ENCODE measurements at places on chromosomes 4 and X.

GRCh38 chrX:141760761-141761160 lies 62.2 kb upstream of the SPANXD start:
- DNase-seq, result peak; percentile 19

GRCh38 chr4:17082186-17082585 lies 183.7 kb upstream of the LDB2 start:
- no peak for DNase-seq

DNA sequence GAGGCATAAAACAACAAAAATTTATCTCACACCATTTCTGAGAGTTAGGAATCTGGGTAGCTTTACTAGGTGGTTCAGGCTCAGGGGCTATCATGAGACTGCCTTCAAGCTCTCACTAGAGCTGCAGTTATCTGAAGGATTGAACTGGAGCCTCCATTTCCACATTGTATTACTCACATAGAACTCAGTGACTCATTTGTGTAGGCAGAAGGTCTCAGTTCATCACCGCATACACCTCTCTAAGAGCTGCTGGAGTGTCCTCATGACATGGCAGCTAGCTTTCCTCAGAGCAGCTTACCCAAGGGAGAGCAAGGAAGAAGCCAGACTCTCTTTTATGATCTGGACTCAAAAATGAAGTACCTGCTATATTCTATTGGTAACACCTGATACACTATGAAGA lies 389.2 kb downstream of the IQCM start:
- no peak for DNase-seq

DNA sequence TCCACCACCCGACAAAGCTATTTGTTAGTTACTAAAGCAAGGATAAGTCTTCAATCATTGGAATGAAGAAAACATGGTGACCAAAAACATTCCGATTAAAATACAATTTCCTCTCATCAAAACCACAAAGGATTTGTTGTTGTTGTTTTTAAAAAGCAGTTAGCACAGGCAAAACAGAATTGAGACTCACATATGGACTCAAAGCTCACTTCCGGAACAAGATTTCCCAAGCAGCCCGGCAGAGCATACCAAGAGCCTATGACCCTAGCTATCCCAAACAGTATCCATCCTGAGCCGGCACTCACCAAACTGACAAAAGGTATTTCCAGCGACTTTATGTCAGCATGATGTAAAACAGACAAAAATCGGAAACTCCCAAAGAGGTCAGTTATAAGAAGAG lies 39.9 kb downstream of the ADGRA3 start:
- DNase-seq, result no peak

DNA sequence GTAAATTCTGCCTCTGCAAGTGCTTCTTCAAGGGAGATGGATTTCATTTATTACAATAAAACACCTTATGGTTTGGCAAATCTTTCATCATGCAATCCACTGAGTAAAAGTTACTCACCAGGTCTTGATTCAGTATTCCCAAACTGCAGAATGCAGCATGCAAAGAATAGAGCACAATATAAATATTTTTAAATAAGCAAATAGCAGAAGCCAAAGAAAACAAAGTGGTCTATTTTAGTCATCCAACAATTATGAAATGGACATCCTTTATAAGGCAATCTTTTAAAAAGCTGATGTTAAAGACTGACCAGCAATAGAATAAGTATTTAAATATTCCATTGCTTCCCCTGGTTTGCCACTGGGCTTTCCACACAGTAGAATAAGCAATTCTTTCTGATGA lies 59.5 kb downstream of the SLC39A8 start:
- DNase-seq, result no peak

Measured in ACHN (cell line).